Midbrain (tissue), 1 donor: ENCODE measurements at places on chromosomes 5 and 9.

- no peak for DNase-seq
These were observed 58.0 kb downstream of the SH3GL2 start for GRCh38 chr9:17636821-17637220.

DNA sequence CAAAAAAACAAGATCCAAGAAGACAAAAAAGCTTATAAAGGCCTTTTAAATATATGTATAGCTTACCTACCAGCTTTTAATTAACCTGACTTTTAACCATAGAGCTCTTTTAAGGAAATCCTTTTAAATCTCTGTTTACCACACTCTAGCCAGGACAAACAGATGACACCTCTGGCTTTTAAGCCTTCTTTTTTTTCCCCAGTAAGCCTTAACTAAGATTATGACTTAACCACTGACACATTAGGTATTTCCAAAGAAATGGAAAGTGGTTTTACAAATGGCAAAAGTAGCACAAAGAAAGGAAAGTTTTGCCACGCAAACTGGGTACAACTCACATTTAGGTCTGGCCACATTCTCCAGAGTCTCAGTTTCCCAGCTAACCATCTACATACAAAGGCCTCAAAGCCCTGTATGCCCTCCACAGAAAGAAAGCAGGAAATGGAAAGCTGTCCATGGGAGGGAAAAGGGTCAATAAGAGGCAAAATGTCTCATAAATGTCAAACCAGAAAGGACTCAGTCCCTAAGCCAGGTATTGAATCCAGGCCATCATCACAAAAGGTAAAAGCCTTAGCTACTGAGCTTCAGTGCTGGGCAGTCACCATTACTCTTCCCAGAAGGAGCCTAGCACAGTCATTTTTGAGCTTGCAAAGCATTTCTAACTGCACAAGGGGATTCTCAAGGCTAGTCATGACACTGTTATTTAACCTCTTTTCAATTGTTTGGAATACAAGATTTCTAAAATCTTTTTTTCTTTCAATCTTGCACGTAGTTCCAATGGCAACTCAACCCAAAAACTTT, 19.7 kb downstream of the TMEM161B start:
- DNase-seq, result no peak

- DNase-seq, result no peak
These were observed 43.0 kb downstream of the FXN start for GRCh38 chr9:69078581-69078980.

GRCh38 chr5:143251946-143252345, 151.5 kb downstream of the NR3C1 start:
- DNase-seq, result no peak

- no peak for DNase-seq
These were observed 79.2 kb upstream of the SPIN1 start for GRCh38 chr9:88308831-88309560.

GRCh38 chr5:79963261-79964061, 27.6 kb downstream of the MTX3 start:
- no peak for DNase-seq

DNA sequence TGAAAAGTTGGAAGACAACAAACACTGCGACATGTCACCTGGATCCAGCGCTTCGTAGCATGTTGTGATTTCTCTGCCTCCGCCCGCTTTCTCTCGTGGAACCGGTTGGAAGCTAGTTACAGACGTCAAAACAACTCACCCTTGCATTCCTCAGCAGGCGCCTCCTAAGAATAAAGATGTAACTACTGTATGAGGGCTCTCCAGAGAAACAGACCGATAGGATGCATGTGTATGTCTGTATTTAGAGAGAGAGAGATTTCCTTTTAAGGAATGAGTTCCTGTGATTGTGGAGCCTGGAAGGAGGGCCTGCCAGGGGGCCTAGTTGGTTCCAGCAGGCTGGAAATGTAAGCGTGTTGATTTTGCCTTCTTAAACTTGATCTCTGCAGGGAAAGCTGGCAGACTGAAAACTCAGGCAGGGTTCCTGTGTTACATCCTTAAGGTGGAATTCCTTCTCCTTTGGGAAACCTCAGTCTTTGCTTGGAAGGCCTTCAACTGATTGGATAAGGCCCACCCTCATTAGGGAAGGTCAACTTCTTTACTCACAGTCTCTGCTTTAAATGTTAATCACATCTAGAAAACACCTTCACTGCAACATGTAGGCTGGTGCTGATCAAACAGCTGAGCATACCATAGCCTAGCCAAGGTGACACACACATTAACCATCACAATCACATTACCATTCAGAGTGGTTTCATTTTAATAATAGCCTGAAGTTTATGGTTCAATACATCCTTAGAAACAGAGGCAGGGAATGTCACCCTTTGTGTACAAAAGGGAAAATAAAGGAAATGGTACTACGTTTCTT, 163.8 kb downstream of the SYK start:
- DNase-seq, result no peak

- DNase-seq, result no peak
These were observed 327.2 kb upstream of the MSX2 start for GRCh38 chr5:174397206-174397605.

GRCh38 chr9:91187965-91188344, 173.8 kb downstream of the AUH start:
- DNase-seq, result no peak

GRCh38 chr5:158463188-158463587, 604.2 kb upstream of the CLINT1 start:
- no peak for DNase-seq
